Stimulated activated CD8-positive, alpha-beta memory T cell treated with anti-CD3 and anti-CD28 coated beads, Interleukin-7, amount 100 ng/mL, for 1 hour (primary cell): ENCODE measurements at places on chromosomes 6 and 20.

- no peak for DNase-seq
Measured at GRCh38 chr6:24537771-24538385, 43.1 kb downstream of the ALDH5A1 start.

DNA sequence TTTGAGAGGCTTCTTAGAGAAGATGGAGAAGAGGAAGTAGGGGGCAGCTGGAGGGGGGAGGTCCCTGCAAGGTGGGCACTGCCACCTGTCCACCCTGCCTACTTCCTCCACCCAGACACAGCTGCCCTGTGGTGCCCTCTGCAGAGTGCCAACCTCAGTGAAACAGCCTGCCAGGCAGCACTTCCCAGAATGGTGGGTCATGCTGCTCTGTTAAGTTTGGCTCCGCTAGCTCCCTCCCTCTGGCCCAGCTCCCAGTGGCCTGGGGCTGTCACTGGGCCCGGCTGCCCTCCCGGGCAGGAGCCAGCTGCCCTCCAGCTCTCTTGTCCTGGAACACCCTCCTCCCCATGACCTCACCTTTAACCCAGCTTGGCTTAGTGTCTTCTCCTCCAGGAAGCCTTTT is 5.1 kb upstream of the EPB41L1 start:
- DNase-seq = no peak

- no peak for DNase-seq
Measured at GRCh38 chr20:18754030-18754652, 59.4 kb upstream of the SCP2D1 start.

- DNase-seq = no peak
Measured at GRCh38 chr6:14665827-14666724, 548.5 kb downstream of the CD83 start.

GRCh38 chr20:54397292-54398140 is 77.9 kb upstream of the DOK5 start:
- no peak for DNase-seq

DNA sequence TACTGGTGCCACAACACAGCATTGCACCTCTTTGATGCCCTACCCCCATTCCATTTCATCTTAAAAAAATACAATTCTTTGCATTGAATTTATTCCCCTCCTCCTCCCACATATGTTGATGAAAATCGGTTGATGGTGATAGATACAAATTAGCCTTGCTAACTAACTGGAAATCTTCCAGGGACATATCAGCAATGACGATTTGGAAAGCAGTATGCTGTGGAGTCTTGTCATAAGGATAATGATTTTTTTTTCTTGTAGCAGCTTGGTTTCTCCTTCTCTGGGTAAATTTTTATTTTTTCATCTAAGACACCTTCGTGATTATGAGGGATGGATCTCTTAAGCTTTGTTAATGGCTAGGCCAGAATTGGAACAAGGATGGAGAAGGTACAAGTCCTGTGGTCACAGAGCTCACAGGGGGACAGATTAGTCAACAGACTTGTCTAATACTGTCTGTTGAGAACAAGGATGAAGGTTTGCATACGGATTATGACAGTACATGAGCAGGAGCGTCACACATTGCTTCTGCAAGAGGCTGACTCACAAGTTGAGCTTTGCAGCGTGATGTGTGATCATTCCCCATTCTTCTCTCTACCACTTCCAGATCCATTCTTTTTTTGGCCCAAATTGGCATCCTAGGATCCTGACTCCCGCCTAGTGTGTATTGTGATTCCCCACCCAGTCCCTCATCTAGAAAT is 233.1 kb upstream of the FERMT1 start:
- DNase-seq = no peak
